ENCODE measurements at places on chromosomes 2 and 18. TPM values are rescaled to one million over a fixed set of nuclear protein-coding genes. Genes with fewer than 3 reads are reported as not detected.

GRCh38 chr2:238202326-238203093 is 985 bp downstream of the ILKAP start:
- peak overlapping the region; percentile 52 for H3K27ac ChIP-seq
- peak; percentile 52 for DNase-seq
- H3K36me3 ChIP-seq = peaks cover 4% of the 10 kb centered on the region
- H3K27me3 ChIP-seq = no peaks in the 10 kb centered on the region
- no peaks in the 10 kb centered on the region for H3K4me1 ChIP-seq

GRCh38 chr2:203815541-203815898 is 52.1 kb upstream of the CTLA4 start:
- H3K27ac ChIP-seq = no peak overlapping the region
- no peak overlapping the region for H3K4me3 ChIP-seq
- H3K4me1 ChIP-seq = peaks cover 25% of the 10 kb centered on the region
- no peak for DNase-seq

- H3K4me3 ChIP-seq = no peak overlapping the region
- 0 out of 2 replicates have a peak, but pooled peaks cover 3% of the 10 kb centered on the region for H3K27me3 ChIP-seq
- no peaks in the 10 kb centered on the region for H3K36me3 ChIP-seq
- DNase-seq = peak; percentile 13
- H3K4me1 ChIP-seq = no peaks in the 10 kb centered on the region
- no peak overlapping the region for H3K27ac ChIP-seq
Observed at GRCh38 chr2:223576873-223577272, 25.3 kb downstream of the SCG2 start.

DNA sequence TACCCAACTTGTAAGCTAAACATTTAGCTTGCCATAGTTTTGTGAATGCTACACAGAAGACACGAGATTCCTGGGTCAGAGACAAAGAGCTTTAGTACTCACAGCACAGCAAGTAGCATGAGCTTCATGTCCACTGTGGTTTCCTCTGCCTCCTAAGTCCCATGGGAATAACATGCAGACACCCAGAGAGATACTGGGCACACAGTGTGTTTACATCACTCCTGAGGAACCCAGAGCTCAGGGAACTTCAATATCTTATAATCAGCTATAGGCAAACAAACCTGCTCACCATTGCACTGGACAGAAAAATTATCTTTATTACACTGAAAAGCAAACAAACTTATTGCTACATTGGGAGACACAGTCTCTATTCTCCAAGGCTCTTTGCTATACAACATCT is 14.5 kb upstream of the NCK2 start:
- H3K36me3 ChIP-seq = no peaks in the 10 kb centered on the region
- no peak for DNase-seq
- H3K4me1 ChIP-seq = peaks cover 36% of the 10 kb centered on the region
- no peaks in the 10 kb centered on the region for H3K27me3 ChIP-seq
- H3K4me3 ChIP-seq = no peak overlapping the region
- H3K27ac ChIP-seq = no peak overlapping the region

DNA sequence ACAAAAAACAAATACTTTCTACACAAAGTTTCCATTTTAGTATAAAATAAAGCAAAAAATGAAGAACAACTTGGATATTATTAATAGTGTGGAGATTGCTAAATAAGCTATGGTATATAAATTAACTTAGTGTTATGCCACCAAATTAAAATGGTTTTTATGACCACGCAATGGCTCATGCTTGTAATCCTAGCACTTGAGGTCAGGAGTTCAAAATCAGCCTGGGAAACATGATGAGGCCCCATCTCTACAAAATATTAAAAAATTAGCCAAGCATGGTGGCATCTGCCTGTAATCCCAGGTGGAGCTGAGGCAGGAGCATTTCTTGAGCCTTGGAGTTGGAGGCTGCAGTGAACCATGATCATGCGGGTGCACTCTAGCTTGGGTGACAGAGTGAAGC is 108.8 kb downstream of the SH3RF3 start:
- no peak for DNase-seq
- H3K36me3 ChIP-seq = no peaks in the 10 kb centered on the region
- no peaks in the 10 kb centered on the region for H3K27me3 ChIP-seq
- H3K4me1 ChIP-seq = no peaks in the 10 kb centered on the region
- H3K4me3 ChIP-seq = no peak overlapping the region

- H3K27me3 ChIP-seq = no peaks in the 10 kb centered on the region
- H3K27ac ChIP-seq = no peak overlapping the region
- no peak overlapping the region for H3K4me3 ChIP-seq
- no peak for DNase-seq
Observed at GRCh38 chr18:59560556-59560955, 136.7 kb downstream of the CCBE1 start.

- H3K27ac ChIP-seq = no peak overlapping the region
- H3K4me1 ChIP-seq = peaks cover 10% of the 10 kb centered on the region
- no peaks in the 10 kb centered on the region for H3K36me3 ChIP-seq
- no peaks in the 10 kb centered on the region for H3K27me3 ChIP-seq
- H3K4me3 ChIP-seq = no peak overlapping the region
Observed at GRCh38 chr2:191180713-191181112, 29.9 kb upstream of the STAT4 start.

- no peak for DNase-seq
- peaks cover 35% of the 10 kb centered on the region for H3K4me1 ChIP-seq
- no peak overlapping the region for H3K4me3 ChIP-seq
- H3K27ac ChIP-seq = no peak overlapping the region
Observed at GRCh38 chr2:146847846-146848245, 997.0 kb upstream of the ACVR2A start.

DNA sequence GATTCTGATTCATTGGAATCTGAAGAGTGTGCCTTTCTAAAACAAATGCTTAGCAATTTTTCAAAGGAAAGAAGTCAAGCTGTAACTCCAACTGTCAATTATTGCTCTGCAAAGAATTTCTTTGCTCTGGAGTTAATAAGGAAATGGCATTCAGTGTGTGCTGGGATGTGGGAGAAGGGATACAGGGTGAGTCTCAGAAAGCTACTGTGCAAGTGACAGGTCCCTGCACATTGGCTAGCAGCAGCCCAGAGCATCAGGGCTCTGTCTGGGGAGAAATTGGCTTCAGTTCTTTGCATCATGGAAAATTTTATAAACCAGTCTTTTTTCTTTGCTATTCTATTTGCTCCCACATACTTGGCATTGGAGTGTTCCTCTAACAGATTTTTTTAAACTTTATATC is 1.1 kb upstream of the SYT4 start:
- no peaks in the 10 kb centered on the region for H3K4me1 ChIP-seq
- no peak for DNase-seq

DNA sequence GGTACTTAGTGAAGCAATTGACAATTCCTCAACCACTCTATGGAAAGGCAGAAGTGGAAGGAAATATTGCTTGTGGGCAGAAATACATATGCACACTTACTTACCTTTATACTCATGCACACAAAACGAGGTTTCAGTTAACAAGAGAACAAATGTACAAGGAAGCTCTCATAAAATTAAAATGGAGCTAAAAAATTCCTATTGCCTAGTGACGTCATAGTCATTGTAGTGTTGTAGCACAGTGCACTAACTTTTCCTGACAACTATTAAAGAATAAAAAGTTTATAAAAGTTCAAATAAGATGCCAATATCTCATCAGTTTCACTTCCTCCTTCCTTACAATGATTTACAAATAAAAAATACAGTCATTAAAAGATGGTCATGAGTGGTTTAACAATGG is 1161.9 kb upstream of the NRXN1 start:
- no peak overlapping the region for H3K4me3 ChIP-seq
- no peak for DNase-seq
- no peak overlapping the region for H3K27ac ChIP-seq
- H3K27me3 ChIP-seq = no peaks in the 10 kb centered on the region

CFAP65 gene
- total RNA-seq = not detected

L3MBTL4 gene
- total RNA-seq = not detected

CCDC68 gene
- total RNA-seq = not detected

ASB18 gene
- 0.04 TPM for total RNA-seq

RAB6C gene
- not detected for total RNA-seq

UGT1A10 gene
- not detected for total RNA-seq

CDCA7 gene
- total RNA-seq = 76.9 TPM

Data from SJCRH30 (cell line).